ENCODE measurements at places on chromosomes 12 and 14. TPM values are rescaled to one million over a fixed set of nuclear protein-coding genes. Genes with fewer than 3 reads are reported as not detected.

DNA sequence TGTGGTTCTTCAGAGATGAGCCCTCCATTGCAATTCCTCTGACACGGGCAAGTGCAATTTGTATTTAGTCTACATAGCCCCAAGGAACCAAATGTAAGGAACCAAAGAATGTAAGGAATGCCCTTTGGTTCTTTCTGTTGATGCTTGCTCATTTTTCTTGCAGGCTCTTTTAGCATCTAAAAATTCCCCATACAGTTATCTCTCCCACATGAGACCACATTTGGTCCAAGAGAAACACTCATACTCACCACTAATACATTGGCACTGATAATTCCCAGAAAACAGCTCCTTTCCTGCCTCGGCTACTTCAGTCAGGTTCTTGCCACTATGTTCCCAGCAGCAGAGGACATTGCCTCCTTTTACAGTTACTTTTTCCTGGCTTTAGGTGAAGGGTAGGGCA is 332.6 kb downstream of the AEBP2 start:
- DNase-seq, result no peak

- DNase-seq, result no peak
These were observed 87.6 kb upstream of the MED13L start for GRCh38 chr12:116365114-116365513.

DNA sequence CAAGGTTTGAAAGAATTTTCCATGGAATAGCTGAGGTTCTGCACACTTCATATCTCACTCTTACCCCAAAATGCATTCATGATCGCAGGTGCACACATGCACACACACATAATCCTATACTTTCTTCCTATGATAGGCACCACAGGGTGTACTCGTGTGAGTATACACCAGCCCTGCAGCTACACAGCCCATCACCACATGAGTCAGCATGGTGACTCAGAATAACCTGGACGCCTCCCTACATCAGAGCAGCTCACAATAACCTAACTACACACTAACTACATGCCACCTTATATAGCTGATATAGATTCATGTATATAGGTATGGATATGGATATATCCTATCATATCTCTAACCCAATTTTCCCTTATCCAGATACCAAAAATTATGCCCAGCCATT is 850.2 kb upstream of the TMEM132C start:
- DNase-seq, result no peak

The RERGL gene
- total RNA-seq, result not detected

DNA sequence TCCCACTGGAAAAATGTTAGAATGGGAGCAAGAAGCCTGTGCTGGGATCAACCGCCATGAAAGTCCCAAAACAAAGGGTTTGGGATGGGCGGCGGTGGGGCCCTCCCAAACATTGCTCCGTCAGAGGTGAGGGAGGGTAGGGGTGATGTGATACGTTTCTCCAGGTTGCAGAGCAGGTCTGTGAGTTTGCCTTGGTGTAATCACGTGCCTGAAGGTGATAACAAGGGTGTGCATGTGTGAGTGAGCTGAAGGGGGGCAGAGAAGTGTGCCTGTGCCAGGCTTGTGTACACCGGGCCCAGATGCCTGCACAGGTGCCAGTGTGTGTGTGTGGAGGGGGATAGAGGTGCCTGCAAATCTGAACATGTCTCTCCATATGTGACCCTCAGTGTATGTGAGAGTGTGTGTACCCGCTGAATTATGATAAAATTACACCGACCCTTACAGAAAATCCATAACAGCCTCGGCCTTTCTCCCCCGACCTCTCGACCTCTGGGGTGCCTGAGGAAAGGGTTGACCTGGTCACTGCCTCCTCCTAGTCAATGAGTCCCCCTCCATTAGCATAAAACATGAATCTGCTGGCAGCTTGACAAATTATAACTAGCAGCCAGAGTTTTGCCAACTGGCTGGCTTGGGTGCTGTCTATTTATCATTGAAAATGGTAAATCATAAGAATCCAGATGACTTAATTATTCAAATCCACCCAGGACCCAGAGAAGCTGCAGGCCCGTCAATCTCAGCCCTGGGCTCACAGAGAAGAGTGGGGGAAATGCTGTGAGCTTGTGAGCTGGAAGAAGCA is 55.6 kb downstream of the SMUG1 start:
- DNase-seq, result no peak

DNA sequence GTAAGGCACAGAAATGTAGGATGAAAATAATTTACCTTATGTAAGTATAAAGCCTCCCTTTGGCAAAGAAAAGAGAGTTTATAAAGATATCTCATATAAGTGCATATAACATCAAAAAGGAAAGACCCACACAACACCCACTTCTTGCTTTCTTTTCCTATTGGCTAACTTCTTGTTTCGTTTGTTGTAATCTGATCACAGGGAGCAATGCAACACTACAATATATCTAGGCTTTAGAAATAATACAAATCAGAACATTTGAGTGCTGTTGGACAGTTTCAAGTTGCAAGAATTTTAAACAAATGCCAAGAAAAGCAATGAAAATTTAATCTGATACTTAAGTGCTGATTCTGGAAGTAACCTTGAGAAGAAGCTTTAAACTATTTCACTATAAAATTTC is 1.3 kb downstream of the FGD6 start:
- DNase-seq, result no peak

DNA sequence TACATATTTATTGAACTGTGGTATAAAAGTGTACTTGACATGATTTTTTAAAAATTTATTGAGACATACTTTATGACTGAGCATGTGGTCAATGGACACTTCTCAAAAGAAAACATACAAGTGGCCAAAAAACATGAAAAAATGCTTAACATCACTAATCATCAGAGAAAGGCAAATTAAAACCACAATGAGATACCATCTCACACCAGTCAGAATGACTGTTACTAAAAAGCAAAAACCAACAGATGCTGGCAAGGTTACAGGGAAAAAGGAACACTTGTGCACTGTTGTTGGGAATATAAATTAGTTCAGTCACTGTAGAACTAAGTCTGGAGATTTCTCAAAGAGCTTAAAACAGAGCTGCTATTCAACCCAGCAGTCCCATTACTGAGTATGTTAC is 1177.6 kb downstream of the GALC start:
- no peak for DNase-seq

- DNase-seq, result no peak
These were observed 2.3 kb upstream of the RNU7-1 start for GRCh38 chr12:6941267-6941666.

DNA sequence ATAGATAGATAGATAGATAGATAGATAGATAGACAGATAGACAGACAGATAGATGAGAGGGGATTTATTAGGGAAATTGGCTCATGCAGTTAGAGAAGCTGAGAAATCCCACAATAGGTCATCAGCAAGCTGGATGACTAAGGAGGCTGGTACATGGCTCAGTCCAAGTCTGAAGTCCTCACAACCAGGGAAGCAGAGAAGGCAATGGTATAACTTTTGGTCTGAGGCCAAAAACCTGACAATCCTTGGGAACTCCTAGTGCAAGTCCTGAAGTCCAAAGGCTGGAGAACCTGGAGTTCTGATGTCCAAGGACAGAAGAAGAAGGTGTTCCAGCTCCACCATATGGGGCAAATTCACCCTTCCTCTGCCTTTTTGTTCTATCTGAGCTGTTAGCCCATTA is 517.6 kb upstream of the ATP2B1 start:
- DNase-seq, result no peak

- DNase-seq, result no peak
These were observed 68.5 kb upstream of the LRIG3 start for GRCh38 chr12:58988643-58989344.

The FZD10 gene
- total RNA-seq, result not detected

DNA sequence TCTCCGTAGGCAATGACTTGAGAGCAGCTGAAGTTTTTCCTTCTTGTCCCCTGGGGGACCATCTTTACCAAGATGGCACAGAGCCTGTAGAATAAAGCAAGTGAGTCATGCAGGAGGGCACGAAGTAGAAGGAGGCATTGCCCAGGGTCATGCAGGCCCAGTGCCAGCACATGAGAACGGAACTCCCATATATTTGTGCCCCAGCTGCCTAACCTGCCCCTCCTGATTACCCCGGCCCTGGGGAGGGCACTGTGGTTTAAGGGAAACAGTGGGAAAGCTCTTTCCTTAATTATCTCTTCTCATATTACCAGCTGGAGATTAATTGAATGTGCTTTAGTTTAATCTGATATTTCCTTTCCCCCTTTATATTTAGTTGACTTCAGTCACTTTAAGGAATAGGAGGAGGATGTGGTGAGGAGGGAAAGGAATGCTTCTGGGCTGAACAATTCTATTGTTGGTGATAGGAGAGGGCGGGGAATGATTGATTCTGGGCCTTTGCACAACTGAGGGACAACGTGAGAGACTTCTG is 51.9 kb downstream of the RASSF8 start:
- DNase-seq, result no peak

The RILPL1 gene
- total RNA-seq, result 0.91 TPM

The MMP19 gene
- total RNA-seq, result not detected

- peak; percentile 22 for DNase-seq
These were observed 475.3 kb downstream of the EGLN3 start for GRCh38 chr14:33475623-33476022.

DNA sequence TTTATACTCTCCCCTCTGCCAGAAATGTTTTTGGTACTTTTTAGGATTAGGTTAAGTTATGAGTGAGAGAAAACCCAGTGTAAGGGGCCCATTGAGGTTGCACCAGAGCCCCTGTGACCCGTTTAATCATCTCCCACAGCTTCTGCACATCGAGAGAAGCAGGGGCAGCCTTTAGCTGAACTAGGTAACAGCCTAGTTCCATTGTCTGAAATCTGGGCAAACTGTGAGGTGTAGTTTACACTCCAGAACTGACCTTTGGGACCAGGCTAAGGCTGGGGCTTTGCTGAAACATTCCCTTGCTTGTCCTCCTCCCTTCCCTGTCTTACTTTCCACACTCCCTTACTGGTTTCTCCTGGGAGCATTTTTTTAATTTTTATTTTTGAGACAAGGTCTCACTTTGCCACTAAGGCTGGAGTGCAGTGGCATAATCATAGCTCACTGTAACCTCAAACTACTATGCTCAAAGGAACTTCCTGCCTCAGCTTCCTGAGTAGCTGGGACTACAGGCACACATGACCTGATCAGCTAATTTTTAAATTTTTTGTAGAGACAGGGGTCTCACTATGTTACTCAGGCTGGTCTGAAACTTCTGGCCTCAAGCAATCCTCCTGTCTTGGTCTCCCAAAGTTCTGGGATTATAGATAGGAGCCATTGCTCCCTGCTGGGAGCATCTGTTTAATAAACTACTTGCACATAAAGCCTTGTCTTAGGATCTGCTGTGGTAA is 25.9 kb upstream of the DHRS2 start:
- DNase-seq, result peak; percentile 49

DNA sequence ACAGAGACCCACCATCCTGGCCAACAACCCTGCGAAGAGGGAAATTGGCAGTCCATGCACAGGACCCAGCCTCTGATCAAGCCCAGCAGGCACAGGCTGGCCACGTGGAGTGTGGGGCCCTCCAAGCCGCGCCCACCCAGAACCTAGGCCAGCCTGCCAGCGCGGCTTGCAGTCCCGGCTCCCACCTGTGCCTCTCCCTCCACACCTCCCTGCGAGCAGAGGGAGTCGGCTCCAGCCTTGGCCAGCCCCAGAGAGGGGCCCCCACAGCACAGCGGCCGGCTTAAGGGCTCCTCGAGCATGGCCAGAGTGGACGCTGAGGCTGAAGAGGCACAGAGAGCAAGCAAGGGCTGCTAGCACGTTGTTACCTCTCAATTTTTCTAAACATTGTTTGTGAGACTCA is 373.4 kb downstream of the NELL2 start:
- DNase-seq, result no peak

GRCh38 chr12:106576848-106577247 is 6.0 kb upstream of the RFX4 start:
- DNase-seq, result no peak

DNA sequence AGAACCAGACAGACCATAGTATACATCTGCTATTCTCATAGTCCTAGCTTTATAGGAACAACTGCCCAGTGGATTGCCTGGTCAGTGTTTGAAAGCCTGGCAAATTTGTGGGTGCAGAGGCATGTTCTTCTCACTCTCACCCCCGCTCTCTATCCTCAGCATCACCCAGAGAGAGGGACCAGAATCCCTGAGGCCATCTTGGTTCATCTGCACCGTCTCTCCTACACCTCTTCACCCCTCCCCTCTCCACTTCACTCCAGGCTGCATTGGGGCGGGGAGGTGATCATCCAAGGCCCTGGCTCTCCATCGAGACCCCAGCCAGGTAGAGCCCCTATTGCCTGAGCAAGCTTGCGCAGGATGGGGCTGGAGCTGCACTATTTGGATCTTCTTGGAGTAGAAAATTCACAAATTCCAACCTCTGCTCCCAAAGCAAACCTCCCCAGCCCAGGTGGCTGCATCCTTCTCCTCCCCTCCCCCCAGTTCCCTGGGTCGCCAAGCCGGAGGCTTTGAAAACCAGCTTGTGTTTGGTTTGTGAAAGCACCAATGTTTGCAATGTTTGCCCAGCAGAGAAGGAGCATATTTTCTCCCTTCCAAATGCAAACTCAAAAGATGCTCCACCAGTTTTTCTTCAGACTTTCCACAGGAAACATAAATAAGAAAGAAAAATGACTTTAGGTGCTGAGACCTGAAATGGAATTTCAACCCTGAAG is 18.6 kb upstream of the COL2A1 start:
- DNase-seq, result no peak

DNA sequence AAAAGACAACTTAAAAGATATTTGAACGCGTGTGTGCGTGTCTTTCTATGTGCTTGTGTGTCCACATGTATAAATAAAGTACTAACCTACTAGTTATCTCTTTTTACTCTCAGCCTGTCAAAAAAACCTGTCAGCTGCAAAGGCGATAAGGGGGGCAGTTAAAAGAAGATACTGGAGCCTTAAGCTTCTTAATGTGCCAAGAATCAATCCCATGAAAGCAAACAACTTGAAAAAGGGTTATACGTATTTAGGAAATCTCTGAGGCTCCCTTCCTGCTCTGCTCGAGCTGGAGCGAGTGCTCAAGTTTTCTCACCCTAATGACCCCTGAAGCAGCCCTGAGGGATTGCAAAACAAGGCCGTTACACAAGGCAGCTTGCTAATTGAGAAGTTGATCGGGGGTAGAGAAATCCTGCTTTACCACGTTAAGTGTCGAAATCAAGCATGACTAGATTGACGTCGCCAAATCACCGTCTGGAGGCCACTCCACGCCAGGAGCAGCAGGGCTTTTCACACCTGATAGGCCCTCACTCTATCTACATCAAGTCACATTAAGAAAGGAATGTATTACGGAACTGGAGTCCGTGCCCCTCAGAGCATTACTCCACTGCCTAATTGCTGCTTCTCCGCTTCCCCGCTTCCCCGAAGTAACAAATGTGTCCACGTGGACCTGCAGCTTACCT is 32.4 kb downstream of the LMO3 start:
- no peak for DNase-seq

- DNase-seq, result no peak
These were observed 272 bp downstream of the TBX3 start for GRCh38 chr12:114683709-114684097.

GRCh38 chr12:87096082-87096585 is 839.9 kb upstream of the MGAT4C start:
- DNase-seq, result no peak

The TCL1B gene
- total RNA-seq, result not detected

DNA sequence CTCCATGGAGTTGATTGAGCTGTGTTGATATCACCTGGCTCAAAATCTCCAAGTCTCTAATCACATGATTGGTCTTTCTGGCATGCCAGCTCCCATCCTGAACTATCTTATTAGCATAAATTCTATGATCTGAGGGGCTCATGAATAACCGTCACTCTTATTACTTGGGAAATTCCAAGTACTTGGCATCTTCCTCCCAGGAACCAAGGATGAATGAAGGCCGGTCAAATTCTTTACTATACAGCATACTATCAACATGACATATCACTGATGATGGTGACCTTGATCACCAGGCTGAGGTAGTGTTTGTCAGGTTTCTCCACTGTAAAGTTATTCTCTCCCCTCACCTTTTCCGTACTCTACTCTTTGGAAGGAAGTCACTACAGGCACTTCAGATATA is 16.4 kb upstream of the NUBPL start:
- no peak for DNase-seq

The MYO1A gene
- 1.3 TPM for total RNA-seq

The SLC10A1 gene
- not detected for total RNA-seq
